ENCODE measurements at places on chromosomes 7 and 10. TPM values are rescaled to one million over a fixed set of nuclear protein-coding genes. Genes with fewer than 3 reads are reported as not detected.

- no peak for DNase-seq
Observed at GRCh38 chr10:32142646-32143045, 86.4 kb upstream of the KIF5B start.

DNA sequence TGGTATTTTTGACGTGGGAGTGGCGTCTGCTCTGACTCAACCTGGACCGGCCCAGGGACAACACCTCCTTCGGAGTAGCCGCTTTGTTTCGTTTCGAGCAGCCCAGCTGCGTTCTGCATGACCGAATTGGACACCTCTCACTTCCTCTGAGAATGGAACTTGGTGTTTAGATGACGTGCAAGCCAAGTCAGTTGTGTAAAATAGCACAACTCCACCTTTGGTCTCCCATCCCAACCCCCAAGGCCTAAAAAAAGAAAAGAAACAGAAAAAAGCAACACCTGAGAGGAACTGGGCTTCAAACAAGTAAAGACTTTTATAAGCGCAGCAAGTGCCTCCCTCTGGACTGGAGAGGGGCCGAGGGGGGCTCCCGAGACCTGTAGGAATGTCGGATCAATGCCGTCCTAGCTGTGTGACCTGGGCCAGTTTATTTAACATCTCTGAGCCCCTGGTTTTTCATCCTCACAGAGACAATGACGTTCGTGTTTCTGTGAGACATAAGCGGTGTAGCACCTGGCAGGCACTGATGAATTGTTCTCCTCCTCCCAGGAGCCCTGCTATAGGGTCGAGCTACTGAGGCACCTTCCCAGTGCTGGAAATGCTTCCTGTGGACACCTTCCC is 52.0 kb upstream of the SMNDC1 start:
- no peak for DNase-seq

The TRPV5 gene
- not detected for total RNA-seq

- DNase-seq: peak; percentile 26
Observed at GRCh38 chr10:132371641-132372081, 25.3 kb upstream of the PWWP2B start.

The ZNF716 gene
- not detected for total RNA-seq

- no peak for DNase-seq
Observed at GRCh38 chr10:621981-622740, 67.3 kb downstream of the DIP2C start.

GRCh38 chr7:151759591-151760042 is 117.3 kb downstream of the PRKAG2 start:
- no peak for DNase-seq

The PLPP4 gene
- not detected for total RNA-seq

GRCh38 chr7:139538881-139539635 is 15.6 kb downstream of the CLEC2L start:
- no peak for DNase-seq

GRCh38 chr10:102763037-102763607 is 19.4 kb downstream of the WBP1L start:
- no peak for DNase-seq

The GDI2 gene
- total RNA-seq: 192 TPM

DNA sequence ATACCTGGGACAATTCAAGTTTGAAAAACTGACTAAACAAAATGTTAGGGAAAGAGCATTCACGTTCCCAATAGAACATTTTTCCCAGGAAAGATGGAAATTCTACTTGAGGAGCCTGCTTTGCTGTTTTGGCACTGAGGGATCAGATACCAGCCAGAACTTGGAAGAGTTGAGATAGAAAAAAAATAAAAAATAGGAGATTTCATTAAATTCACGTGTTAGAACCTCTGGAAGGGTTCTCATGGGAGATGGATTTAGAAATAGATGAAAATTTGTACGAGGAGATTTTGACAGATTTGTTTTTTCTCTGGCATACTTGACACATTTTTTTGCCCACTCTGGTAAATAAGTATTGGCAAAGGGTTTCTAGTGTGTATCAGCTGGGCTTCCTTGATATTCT is 63.7 kb downstream of the CELF2 start:
- DNase-seq: no peak

- peak; percentile 35 for DNase-seq
Observed at GRCh38 chr7:149824301-149824741, 13.9 kb upstream of the ZNF862 start.

DNA sequence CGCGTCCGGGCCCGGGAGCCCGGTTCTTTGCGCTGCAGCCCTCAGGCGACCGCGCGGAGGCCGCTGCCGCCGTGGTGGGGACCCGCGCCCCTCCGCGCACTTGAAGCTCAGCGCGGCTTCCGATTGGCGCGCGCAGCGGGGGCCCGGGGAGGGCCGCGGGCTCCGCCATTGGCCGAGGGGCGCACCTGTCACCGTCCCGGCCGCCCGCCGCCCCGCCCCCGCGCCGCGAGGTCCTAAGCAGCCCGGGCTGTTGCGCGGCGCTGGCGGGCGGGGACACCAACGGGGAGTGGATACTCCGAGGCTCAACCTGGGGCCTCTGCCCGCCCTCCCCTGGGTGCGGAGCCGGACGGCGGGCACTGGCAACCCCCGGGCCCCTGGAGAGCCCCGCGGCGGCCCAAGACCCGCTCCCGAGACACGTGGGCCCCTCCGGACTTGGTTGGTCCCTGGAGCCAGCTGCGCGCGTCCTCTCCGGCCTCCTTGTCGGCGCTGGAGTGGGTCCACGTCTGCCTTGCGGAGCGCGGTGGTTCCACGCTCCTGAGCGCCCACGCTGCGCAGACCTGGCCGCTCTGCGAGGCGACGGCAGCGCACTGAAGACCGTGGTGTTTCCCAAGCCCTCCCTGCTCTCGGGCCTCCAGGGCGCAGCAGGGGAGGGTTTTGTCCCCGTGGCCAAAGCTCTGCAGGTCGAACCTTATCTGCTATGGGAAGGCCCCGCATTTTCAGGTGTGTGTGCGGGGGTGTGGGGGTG is at the start of gene MNX1:
MNX1 (minus strand) TSS at position 76 of the 745 bp plus-strand sequence. CDS start 313 bp downstream, outside the sequence.
- peak; percentile 88 for DNase-seq

DNA sequence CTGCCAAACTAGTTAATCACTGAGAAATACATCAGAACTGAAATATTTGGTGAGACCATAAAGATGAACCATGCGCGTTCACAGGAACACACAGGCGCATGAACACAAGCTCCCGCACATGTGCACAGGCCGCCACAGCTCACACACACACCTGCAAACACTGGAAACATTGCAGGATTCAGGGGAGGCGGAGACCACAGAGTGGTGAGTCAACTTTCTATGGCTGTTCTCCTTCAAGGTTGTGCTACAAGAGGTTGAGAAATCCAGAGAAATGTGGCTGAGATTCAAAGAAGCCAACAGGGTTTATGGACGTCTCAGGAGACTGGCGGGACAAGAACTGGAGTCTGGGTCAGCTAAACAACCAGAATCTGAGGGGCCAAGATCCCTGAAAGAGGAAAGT is 17.8 kb downstream of the ESYT2 start:
- no peak for DNase-seq

All from lower lobe of right lung (tissue), 2 donors.